ENCODE measurements at places on chromosomes 3 and 15.

- DNase-seq: peak; percentile 52
Observed at GRCh38 chr15:47196048-47196447, 521.3 kb upstream of the SEMA6D start.

DNA sequence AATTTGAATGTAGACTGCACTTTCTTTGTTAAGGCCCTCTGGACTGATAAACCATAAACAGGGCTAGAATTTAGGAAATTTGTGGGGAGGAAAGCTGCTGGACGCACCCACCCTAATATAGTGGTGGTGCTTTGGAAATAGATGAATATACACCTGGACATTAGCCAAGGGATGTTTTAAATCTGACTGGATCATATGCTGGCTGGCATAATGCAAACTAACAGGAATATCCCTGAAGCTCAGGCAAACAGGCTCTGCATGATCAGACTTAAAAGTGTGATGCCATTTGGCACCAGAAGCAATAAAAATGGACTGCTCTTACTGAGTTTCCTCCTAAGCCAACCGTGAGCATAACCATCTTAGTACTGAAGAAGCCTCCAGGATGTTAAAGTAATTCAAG lies 465.8 kb upstream of the ROBO1 start:
- DNase-seq: no peak

GRCh38 chr3:62815981-62816380 lies 59.2 kb downstream of the CADPS start:
- no peak for DNase-seq

DNA sequence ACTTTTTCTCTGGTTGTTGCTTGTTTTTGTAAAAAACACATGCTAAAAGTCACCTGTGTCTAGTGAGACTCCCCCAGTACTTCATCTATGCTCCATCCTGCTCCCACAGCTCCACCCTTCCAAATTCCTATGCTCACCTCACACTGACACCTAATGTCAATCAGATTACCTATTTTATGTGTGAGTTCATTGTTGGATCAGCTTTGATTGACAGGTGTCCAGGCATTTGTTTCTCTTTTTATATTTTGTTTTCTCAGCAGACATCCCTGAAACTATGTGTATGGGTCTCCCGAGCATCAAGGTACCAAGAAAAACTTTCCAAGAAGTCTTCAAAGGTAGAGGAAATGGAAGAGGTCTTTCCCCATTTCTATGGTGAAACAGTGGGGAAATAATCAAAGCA lies 13.4 kb downstream of the RFTN1 start:
- no peak for DNase-seq

GRCh38 chr15:89103481-89104171 lies 15.4 kb downstream of the ABHD2 start:
- DNase-seq: no peak

GRCh38 chr3:27454914-27455313 lies 29.3 kb downstream of the SLC4A7 start:
- no peak for DNase-seq

GRCh38 chr3:189143321-189143720 lies 28.4 kb upstream of the TPRG1 start:
- no peak for DNase-seq

GRCh38 chr15:40680151-40680550 lies 14.8 kb upstream of the RAD51 start:
- no peak for DNase-seq

DNA sequence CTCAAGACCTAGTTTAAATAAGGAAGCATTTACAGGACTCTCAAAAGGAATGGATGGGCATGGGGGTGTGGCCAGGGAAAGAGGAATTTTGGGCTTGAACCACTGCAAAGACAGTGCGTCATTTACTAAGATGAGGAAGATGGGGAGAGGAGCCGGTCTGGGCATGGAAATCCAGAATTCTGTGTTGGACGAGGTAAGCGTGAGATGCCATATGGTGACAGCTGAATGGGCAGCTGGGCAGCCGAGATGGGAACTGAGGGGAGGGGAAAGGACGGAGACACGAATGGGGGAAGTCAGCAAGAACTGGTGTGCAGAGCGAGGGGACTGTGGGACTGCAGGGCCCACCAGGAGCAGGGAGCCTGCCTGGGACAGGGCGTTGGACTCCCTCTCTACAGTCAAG lies 24.2 kb downstream of the TMEM44 start:
- no peak for DNase-seq

DNA sequence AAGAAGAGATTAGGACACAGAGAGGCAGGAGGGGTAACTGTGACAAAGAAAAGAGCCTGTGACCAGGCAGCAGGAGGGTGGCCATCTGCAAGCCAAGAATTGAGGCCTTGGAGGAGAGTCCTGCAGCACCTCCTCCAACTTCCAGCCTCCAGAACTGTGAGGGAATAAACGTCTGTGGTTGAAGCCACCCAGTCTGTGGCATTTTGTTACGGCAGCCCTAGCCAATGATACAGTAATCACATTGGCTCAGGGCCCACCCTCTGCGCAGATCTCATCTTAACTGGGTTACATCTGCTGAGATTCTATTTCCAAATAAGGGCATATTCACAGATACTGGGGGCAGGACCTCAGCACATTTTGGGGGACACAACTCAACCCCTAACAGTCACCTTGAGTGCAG lies 11.3 kb downstream of the SELENOS start:
- DNase-seq: no peak

GRCh38 chr15:41603941-41604911 lies 45.2 kb downstream of the TYRO3 start:
- DNase-seq: peak; percentile 33

DNA sequence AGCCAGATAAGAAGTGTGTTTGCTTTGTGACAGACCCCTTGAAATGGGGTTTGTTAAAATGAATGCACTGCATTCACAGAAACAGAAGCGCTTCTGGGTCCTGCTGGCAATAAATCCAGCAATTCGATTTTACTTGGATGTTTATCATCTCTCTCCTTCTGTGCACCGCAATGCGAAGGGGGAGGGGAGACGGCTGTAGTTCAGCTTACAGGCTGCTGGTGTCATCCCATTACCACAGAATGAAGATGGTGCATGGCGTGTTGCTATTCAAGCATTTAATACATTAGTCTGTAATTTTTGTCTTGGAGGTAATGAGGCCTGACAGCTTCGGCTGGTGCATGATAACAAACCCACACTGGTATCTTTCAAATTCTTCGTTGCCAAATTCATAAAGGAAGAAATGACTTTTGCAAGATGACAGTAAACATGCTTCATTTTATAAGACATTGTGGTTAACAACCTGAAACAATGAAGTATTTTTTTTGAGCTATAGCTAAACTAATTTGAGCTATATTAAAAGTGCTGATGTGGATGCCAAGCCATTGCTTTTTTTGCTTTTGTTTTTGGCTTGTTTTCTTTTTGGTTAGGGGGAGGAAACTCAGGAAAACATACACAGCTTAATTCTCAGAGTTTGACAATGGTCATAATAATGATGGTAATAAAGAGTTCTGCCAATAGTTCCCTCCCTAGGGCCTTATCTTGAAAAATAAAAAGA lies 418.3 kb downstream of the OTOL1 start:
- no peak for DNase-seq

- no peak for DNase-seq
Observed at GRCh38 chr15:80403712-80404056, 498 bp upstream of the ARNT2 start.

- DNase-seq: peak; percentile 56
Observed at GRCh38 chr15:62606376-62607113, 436.0 kb upstream of the TPM1 start.

GRCh38 chr15:41051139-41051538 lies 64.9 kb downstream of the INO80 start:
- DNase-seq: no peak

GRCh38 chr3:37072892-37073291 lies 79.6 kb downstream of the MLH1 start:
- DNase-seq: no peak

DNA sequence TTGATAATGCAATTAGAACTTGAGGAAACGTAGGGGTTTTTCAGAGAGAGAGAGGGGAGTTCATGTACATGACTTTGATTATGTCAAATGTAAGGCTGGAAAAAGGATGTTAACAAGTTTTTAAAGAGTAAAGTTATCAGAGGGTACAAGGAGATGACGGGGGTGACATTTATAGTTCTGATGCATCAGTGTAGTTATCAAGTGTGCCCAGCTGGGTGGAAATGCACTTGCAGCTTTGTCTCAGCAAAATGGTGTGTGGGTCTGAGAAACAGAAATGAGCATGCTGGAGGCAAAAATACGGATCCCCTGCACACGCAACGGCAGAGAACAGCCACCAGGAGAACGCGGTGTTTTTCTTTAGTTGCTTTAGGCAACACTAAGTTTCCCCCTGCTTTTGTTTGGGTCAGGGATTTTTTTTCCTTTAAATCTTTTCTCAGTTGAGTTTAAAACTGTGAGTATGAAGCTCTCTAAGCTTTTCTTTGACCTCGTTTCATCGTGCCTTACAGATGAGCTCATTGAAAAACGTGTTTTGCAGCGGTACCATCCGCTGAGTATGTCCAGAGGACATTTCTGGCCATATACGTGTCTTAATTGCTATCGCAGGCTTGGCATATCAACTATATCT lies 205.4 kb downstream of the PDZRN3 start:
- DNase-seq: no peak

DNA sequence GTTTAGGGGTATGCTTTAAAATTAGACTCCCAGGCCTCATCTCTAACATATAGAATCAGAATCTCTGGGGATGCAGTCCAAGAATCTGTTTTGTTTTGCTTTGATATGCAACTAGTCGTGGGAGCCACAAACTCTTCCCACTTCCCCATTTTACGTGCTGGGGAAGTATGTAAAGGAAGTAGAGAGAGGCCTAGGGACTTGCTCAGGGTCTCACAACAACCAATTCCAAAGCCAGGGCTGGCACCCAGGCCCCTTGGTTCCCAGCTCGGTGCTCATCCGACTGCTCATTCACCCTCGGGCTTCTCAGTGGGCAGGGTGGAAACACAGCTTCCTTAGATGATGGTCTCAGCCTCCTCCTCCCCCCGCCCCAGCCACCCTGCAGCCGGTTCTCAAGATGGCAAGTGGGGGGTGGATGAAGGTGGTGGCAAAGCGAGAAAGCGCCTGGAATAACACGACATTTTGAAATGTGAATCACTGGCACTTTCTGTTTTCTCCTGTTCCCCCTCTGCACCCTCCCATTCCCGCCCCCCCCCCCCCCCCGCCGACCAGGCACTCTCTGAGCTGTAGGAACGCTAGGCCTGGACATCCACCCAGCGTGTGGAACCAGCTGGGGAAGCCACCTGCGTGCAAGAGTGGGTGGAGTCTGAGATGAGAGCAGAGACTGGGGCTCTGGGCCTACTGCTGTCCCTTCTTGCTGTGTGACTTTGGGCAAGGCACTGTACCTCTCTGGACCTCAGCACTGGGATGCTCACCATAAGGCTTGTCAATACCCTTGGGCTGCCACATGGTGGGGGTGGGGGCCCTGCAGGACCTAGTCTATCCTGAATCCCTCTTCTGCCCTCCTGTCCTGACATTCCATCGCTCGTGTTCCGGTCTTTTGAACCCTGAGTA lies 214.5 kb downstream of the RPLP1 start:
- DNase-seq: no peak

- no peak for DNase-seq
Observed at GRCh38 chr3:111762537-111762936, 96.5 kb upstream of the PHLDB2 start.

DNA sequence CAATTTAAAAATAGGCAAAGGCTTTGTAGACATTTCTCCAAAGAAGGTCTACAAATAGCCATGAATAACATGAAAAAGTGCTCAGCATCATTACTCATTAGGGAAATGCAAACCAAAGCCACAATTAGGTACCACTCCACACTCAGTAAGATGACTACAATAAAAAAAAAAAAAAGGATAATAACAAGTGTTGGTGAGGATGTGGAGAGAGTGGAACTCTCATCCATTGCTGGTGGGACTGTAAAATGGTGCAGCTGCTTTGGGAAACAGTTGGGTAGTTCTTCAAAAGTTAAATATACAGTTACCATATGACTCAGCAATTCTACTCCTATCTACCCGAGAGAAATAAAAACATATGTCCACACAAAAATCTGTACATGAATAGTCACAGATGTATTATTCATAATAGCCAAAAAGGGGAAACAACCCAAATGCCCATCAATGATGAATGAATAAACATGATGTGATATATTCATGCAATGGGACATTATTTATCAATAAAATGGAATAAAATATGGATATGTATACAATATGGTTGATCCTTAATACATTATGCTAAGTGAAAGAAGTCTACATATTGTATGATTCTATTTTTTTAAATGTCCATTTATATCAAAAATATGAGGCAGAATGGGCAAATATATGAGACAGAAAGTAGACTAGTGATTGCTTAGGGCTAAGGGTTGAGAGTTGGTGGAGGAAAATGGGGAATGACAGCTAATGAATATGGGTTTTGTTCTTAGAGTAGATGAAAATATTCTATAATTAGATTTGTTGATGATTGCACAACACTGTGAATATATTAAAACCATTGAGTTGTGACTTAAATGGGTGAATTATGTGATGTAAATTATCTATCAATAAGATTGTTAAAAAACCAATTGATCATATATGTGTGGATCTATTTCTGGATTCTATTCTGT lies 66.1 kb upstream of the SMAD3 start:
- no peak for DNase-seq

DNA sequence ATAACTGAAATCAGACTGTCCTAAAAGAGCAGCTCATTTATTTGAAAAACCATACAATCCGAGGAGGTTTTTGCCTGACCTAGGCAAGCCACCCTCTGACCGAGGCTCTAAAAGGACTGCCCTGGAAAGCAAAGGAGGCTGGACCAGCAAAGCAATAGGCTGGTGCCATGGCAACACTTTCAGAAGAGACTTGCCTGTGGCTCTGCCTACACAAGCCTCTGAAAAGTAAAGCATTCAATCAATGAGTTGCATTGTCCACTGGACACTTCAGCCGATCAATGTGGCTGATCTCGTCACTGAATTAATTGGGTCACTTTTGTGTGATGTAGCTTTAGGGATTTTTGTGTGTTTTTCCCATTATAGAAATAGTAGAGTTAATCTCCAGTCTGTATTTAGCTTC lies 99.1 kb upstream of the SEMA6D start:
- no peak for DNase-seq

DNA sequence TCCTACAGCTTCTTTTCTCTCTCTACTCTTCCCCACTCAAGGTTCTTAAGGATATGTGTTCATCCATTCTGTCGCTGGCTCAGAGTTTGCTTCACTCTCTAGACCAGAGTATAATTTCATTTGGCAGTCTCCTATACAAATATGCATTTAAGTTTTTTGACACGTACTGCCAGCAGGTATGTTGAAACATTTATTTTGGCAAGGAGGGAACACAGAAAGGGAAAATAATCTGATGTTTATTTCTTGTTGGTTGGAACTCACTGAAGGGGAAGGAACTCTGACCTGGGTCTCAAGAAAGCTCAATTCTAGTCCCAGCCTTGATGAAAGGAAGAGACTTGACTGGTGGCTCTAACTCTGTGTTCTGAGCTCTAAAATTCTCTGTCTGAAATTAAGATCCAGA lies 21.6 kb downstream of the FANCD2 start:
- DNase-seq: no peak
